ENCODE measurements at places on chromosomes 2 and 18. TPM values are rescaled to one million over a fixed set of nuclear protein-coding genes. Genes with fewer than 3 reads are reported as not detected.

Gene RAPGEF4
- 0.75 TPM for total RNA-seq

Gene ALLC
- total RNA-seq = not detected

Gene LRRC30
- total RNA-seq = not detected

Gene STPG4
- total RNA-seq = 0.50 TPM

Gene CCL20
- total RNA-seq = not detected

Gene CD8B2
- not detected for total RNA-seq

Gene SLC9A4
- total RNA-seq = 0.11 TPM

Gene MC5R
- 0.09 TPM for total RNA-seq

Gene UGT1A4
- total RNA-seq = not detected

Gene MBOAT2
- total RNA-seq = 7.0 TPM

Gene CYP27A1
- total RNA-seq = 0.18 TPM

Gene ANKRD30B
- total RNA-seq = not detected

Gene FTCDNL1
- total RNA-seq = 1.2 TPM

Gene RAD51AP2
- not detected for total RNA-seq

Gene CTLA4
- 26.0 TPM for total RNA-seq

Gene GDF7
- total RNA-seq = not detected

Gene BMP10
- 0.09 TPM for total RNA-seq

Gene DTNA
- total RNA-seq = 0.25 TPM

Gene NAT8
- not detected for total RNA-seq

Gene DNAH7
- total RNA-seq = not detected
